ENCODE measurements at places on chromosomes 5 and 9.

GRCh38 chr9:130185490-130186031 is 13.4 kb downstream of the NCS1 start:
- no peak for DNase-seq

GRCh38 chr5:172493906-172494305 is 39.6 kb upstream of the SH3PXD2B start:
- DNase-seq, result no peak

DNA sequence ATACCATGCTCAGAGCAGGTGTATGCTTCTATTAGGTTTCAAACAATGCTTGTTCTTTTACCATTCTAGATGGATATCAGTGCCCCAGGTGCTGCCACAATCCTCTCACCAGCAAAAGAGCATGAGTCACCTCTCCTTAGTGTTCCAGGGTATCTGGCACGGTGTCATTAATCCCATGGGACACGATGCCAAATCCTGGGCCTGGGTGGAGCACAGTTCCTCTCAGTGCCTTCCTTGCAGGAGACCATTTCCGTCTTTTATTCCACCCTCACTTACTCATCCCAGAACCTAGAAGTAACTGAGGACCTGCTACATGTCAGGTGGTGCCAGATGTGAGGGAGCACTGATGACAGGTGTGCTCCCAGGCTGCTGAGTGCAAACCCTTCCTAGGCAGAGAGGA is 1.3 kb upstream of the OR13J1 start:
- DNase-seq, result no peak

DNA sequence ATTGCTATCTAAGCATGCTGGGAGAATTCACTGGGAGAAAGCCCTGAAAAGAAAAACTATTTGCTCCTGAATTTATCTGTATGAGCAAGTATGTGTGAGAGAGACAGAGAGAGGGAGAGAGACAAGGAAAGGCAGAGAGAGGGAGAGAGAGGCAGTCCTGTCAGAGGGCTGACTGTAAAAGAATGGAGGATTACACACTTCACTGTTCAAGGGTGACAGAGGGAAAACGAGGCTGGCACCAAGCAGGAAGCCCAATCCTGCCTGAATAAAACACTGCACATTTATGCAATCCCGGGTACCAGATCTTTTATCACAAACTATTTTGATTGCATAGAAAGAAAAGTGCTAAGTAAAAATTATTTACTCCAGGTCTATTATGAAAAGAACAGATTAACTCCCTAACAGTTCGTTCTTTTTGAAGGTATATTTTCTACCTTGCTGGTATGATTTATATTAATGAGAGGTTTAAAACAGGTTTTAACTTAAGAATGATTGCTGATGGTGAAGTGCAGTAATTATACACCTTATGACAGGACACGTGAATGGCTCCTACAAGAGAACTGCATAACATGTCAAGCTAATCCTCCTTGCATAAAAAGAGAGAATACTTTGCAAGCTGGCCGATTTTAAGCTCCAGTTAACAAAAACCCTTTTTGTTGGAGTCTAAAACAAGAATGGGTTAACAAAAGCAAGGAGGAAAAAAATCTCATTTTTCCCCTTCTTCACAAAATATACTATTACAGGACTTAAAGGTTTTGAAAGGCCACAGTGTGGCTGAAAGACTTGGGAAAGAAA is 82.5 kb downstream of the NFIB start:
- DNase-seq, result no peak

DNA sequence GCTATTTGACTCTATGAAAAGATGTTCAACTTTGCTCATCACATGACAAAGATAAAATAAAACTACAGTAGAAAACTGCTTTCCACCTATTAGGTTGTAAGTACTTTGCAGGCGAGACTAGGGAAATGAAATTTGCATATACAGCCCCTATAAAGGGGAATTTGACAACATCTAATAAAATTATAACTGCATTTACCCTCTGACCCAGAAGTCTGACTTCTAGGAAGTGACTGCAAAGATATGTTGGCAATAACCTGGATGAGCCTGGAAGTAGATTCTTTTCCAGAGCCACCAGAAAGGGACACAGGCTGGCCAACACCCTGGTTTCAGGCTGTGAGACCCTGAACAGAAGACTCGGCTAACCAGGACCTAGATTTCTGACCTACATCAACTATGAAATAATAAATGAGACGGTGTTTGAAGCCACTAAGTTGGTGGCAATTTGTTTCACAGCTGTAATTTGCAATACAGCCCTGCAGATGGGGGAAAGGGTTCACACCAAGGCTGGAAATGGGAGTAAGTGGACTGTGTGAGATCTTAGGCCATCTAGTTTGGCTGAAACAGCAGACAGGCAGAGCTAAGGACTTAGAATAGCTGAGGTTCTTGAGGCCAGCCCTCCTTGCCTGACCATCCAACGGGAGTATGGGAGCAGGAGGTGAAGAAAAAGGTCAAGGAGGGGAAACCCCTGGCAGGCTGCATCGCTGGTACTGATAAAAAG is 106.6 kb downstream of the SIL1 start:
- DNase-seq, result no peak
